ENCODE measurements at places on chromosomes 5 and 9. TPM values are rescaled to one million over a fixed set of nuclear protein-coding genes. Genes with fewer than 3 reads are reported as not detected.
A peak's percentile ranks its signal among the peaks of the same experiment; 100 is the strongest.

GRCh38 chr9:113963017-113963620, 87.0 kb downstream of the ZNF618 start:
- DNase-seq: peak; percentile 49

- DNase-seq: no peak
These were observed 83.4 kb downstream of the GHR start for GRCh38 chr5:42506662-42507061.

GRCh38 chr9:18136354-18136994, 337.5 kb upstream of the ADAMTSL1 start:
- DNase-seq: no peak

DNA sequence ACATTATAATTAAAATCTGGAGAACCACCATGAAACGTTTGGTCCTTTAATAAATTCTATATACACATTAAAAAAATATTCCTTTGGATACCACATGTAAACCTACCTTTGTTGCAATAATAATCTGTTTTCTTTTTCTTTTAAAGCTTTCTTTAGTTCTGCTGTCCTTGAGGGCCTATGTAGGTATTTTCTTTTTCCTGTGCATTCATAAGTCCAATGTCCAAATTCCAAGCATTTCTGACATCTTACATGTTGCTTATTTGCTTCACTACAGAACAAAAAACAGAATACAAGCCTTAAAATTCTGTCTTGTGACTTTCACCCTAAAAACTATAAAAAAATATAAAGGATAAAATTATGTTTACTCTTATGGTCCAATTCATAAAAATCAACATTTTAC, 19.7 kb downstream of the ZCCHC10 start:
- no peak for DNase-seq

The CCL27 gene
- total RNA-seq: 0.18 TPM

The LECT2 gene
- not detected for total RNA-seq

The PLGRKT gene
- total RNA-seq: 13.6 TPM

The BTNL3 gene
- not detected for total RNA-seq

The PHF2 gene
- total RNA-seq: 5.9 TPM

The TAS2R1 gene
- not detected for total RNA-seq

Data from IMR-90 (cell line).